ENCODE measurements at places on chromosomes 4 and X.

DNA sequence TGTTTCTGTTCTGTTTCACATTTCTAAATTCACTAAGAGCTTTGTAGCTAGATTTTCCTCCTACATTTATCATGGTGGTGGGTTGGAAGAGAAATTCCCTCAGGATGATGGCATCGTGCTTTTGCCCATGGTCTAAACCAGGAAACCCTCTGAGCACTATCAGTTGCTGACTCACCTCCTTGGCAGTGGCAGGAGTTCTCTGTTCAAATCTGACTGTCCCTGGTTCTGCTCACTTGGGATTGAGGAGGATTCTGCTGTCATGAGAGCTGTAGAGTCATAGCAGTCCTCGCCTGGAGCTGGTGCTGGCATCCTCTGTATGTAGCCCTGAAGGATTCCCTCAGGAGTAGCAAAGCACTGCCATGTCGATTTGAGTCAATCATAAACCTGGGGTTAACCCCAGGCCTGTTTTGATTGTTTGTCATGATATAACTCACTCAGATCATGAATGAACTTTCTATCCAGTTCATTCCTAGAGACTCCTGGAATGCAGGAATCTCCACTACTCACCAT lies 9.4 kb downstream of the TEX13A start:
- DNase-seq, result no peak

DNA sequence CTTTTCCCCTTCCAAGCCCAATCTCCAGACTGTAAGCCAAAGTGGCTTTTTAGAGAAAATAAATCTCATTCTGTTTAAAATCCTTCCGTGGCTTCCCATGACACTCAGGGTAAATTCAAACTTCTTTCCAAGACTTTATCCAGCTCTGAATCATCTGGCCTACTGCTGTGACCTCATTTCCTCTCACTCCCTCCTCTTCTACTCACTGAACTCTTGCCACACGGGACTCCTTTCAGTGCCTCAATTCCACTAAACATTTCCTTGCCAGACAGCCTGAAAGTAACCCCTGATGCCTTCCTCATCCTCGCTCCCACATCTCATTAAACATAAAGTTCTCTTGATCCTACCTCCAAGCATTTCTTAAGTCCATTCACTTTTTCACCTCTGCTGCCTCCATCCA lies 27.8 kb upstream of the RNF128 start:
- DNase-seq, result no peak

GRCh38 chrX:2552621-2553201 lies 51.9 kb upstream of the DHRSX start:
- no peak for DNase-seq

DNA sequence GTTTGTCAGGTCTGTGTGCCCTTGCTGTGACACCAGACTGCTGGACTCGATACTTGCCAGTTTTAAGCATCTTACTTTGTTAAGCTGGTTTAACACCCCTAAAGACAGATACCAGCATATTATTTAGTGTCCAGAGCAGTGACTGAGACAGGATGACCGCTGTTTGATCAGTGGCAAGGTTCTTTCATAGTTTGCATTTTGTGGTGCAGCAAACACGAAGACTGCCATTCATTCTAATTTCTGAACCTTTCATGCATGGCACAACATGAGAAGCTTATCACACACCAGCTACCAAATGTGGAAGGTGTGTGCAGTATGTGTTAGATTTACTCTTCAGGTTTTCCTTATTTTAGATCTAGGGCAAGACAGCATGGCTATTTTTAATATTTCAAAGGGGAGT lies 28.2 kb downstream of the JADE1 start:
- DNase-seq, result no peak

- DNase-seq, result no peak
These were observed 766.1 kb downstream of the KCTD8 start for GRCh38 chr4:43682551-43682950.

GRCh38 chr4:132195176-132195575 lies 953.9 kb upstream of the PCDH10 start:
- no peak for DNase-seq

- no peak for DNase-seq
These were observed 226.0 kb upstream of the MAB21L2 start for GRCh38 chr4:150355858-150356455.

DNA sequence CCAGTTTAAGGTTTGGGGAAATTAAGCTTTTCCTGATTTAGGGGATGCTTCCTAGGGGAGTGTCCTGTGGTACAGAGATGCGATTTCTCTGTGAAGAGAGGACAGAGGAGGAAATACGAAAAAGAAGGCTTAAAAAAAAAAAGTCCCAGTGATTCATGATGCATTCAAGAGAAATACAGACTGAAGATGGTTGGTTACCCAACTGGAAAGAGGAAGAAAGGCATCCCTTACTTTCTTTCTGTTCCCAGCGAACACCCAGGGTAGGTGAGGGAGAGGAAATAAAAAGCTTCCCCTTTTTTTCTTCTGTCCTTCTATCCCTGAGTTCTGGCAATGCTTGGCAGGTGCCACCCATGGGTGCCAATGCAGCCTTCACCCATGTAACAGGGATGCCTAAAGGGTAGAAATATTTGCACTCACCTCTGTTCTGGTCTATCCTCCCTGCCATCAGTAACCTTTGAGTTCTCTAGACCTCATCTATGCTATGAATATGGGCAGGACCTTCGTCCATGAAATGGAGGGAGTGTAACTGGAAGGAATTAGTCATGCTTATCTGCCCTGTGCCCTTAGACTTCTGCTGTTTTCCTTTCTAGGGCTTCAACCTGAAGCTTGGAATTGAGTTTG lies 230.1 kb upstream of the GALNTL6 start:
- DNase-seq, result no peak

DNA sequence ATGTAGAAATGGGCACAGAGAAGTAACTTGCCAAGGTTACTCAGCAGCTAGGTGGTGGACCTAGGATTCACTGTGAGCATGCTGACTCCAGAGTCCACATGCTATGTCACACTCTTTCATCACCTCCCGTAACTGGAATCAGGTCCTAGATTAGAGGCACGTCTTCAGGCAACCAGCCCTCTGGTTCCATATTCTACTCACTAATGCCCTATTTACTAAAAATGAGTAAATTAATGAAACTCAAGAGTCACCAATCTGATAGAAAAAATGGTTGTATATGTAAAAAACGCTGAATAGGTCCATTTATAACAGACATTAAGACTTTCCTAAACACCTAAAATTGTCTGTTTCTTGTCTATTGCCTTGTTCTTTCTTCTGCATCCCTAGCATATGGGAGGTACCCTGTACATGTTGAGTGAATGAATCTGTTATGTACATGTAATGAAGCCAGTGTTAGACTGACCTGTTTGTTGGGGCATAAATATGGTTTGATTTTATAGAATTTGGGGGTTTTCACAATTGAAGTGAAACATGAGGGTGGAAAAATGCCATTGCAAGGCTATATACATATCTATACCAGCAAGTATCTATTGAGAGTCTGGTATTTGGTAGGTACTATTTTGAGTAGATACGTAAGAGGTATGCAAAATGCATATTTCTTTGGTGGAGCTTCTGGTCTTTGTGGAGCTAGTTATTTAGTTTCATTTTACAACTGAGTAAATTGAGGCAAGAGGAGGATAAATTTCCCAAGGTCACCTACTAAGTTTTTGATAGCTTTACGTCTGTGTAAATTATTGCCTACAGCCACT lies 7.5 kb upstream of the RUFY3 start:
- no peak for DNase-seq

GRCh38 chr4:79661196-79661595 lies 253.2 kb upstream of the GK2 start:
- no peak for DNase-seq

DNA sequence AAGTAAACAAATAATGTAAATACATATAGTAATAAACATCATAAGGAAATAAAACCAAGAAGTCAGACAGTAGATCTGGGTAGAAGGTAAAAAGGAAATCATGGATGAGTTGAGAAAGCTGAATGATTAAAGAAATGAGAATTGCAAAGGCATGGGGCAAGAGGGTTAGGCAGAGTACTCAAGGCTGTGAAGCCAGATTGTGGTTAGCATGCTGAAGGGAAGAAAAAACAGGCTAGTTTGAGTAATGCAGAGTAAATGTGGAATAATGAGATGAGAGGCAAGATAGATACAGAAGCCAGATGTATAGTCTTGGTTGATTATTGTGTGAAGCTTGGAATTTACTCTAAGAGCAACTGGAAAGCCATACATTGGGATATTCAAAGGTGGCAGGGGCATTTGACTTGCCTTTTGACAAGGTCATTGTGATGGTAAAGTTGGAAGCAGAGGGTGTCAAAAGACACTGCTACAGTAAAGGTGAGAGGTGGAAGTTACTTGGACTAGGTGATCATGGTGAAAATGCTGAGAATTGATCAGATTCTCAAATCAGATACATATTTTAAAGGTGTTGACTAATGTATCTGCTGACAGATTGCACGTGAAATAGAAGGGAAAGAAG lies 307.0 kb downstream of the FSTL5 start:
- no peak for DNase-seq
